ENCODE measurements at places on chromosomes 6 and 20. TPM values are rescaled to one million over a fixed set of nuclear protein-coding genes. Genes with fewer than 3 reads are reported as not detected.

- DNase-seq = no peak
- no peak overlapping the region for H3K4me3 ChIP-seq
- peaks cover 14% of the 10 kb centered on the region for H3K4me1 ChIP-seq
- no peaks in the 10 kb centered on the region for H3K36me3 ChIP-seq
- no peak overlapping the region for H3K27ac ChIP-seq
These were observed 129.4 kb downstream of the LY86 start for GRCh38 chr6:6717953-6718352.

GRCh38 chr6:156790711-156791319 is 13.6 kb downstream of the ARID1B start:
- no peak overlapping the region for H3K4me3 ChIP-seq
- H3K36me3 ChIP-seq = no peaks in the 10 kb centered on the region
- H3K4me1 ChIP-seq = peaks cover 33% of the 10 kb centered on the region
- no peak overlapping the region for H3K27ac ChIP-seq
- H3K27me3 ChIP-seq = no peaks in the 10 kb centered on the region
- no peak for DNase-seq

DNA sequence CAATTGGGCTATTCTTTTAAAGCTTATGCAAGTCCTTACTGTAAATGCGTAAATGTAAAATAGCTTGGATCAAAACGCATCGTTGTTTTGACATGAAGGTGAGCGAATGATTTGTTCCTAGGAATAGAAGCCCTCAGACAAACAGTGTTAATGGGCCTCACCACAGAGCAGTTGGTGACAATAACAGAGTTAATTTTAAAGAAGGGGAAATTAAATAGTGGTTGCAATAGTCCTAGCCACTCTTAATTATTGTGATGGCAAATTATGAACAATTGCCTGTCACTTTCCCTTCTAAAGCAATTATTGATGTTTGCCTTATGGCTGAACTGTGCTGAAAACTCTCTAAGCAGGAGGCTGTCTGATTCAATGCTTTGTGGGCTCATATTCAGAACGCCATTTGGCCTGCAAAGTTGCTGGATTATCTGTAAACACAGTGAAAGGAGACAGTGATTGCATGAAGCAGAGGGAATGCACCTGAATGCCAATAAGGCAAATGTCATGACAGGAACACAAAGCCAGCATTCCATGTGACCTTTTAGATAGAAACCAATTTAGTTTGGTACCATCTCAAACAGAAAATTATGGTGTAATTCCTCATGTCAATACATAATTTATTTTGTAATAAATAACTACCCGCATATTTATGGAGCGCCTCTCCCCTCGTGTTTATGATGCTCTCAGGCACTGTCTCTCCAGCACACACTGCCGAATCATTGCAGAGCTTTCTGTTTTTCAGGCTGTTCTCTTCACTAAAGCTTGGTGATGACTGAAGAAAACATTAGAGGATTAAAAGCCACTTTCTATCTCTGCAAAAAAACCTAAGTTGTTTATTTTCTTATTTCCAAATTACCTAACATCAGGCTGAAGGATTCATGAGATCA is 387.5 kb downstream of the HACE1 start:
- H3K27ac ChIP-seq = no peak overlapping the region
- no peaks in the 10 kb centered on the region for H3K27me3 ChIP-seq
- no peaks in the 10 kb centered on the region for H3K36me3 ChIP-seq
- DNase-seq = no peak
- no peak overlapping the region for H3K4me3 ChIP-seq

The CUTA gene
- 223 TPM for total RNA-seq

DNA sequence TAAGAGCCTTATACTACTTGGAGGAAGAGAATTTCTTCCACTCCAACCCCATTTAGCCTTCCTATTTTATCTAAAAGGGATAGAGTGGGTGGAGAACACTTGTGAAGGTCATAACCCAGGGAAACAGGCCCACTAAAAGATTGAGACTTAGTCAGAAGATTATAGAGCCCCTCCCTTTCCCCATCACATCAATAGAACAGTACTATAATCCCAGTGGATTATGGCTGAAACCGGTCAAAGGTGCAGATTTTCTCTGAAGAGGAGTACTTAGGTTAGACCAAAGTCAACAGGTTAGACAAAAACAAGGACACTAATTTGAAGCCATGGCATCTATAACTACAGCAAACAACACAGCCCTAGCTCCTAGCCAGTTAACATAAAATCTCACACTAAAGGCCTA is 330.9 kb upstream of the NOX3 start:
- no peak overlapping the region for H3K27ac ChIP-seq
- peaks cover 7% of the 10 kb centered on the region for H3K4me1 ChIP-seq
- H3K36me3 ChIP-seq = no peaks in the 10 kb centered on the region
- no peak overlapping the region for H3K4me3 ChIP-seq

DNA sequence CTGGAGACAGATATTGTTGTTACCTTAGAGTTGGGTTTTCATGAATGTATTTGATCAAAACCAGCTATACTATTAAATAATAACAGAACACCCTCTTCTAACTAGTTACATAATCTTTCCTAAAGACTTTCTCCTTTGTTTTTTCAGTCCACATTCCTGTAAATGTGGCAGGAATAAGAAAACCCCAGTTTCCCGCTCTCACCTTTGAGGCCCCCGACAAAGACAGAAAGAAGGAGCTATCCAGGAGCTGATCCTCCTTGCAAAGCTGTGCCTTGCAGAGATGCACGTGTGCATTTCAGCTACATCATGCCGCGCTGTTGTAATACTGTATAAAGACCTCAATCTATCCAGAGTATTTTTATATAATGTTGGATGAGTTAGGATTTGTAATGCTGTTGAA is 102.7 kb downstream of the SLC22A3 start:
- no peaks in the 10 kb centered on the region for H3K36me3 ChIP-seq
- H3K27me3 ChIP-seq = peaks cover 39% of the 10 kb centered on the region
- H3K4me3 ChIP-seq = no peak overlapping the region
- DNase-seq = no peak
- no peaks in the 10 kb centered on the region for H3K4me1 ChIP-seq
- H3K27ac ChIP-seq = no peak overlapping the region

The OR2B6 gene
- 0.32 TPM for total RNA-seq

The LY6G6D gene
- not detected for total RNA-seq

The DEFB125 gene
- not detected for total RNA-seq

DNA sequence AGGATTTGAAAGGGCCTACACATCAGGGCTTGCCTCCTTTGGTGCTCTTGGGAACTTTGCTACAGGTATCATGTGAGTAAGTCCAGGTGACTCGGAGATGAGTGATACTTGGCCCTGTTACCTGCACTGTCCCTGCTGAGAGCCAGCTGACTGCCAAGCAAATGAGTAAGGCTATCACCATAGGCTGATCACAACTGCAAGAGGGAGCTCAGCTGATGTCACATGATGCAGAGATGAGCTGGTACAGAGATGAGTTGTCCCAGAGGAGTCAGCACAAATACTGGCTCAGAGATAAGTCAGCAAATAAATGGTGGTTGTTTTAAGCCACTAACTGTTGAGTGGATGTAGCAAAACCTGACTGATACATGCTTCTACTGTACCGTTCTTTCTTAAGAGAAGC is 41.4 kb downstream of the LAMP5 start:
- no peak for DNase-seq
- H3K27ac ChIP-seq = no peak overlapping the region
- no peaks in the 10 kb centered on the region for H3K4me1 ChIP-seq

- peaks cover 10% of the 10 kb centered on the region for H3K36me3 ChIP-seq
- peak overlapping the region; percentile 31 for H3K27ac ChIP-seq
- H3K4me3 ChIP-seq = no peak overlapping the region
- H3K27me3 ChIP-seq = no peaks in the 10 kb centered on the region
- DNase-seq = peak; percentile 83
These were observed 60.9 kb downstream of the RPRD1B start for GRCh38 chr20:38094373-38094891.

GRCh38 chr6:79687759-79688158 is 56.6 kb downstream of the SH3BGRL2 start:
- H3K4me1 ChIP-seq = peaks cover 13% of the 10 kb centered on the region
- H3K4me3 ChIP-seq = no peak overlapping the region
- no peak overlapping the region for H3K27ac ChIP-seq
- no peak for DNase-seq

DNA sequence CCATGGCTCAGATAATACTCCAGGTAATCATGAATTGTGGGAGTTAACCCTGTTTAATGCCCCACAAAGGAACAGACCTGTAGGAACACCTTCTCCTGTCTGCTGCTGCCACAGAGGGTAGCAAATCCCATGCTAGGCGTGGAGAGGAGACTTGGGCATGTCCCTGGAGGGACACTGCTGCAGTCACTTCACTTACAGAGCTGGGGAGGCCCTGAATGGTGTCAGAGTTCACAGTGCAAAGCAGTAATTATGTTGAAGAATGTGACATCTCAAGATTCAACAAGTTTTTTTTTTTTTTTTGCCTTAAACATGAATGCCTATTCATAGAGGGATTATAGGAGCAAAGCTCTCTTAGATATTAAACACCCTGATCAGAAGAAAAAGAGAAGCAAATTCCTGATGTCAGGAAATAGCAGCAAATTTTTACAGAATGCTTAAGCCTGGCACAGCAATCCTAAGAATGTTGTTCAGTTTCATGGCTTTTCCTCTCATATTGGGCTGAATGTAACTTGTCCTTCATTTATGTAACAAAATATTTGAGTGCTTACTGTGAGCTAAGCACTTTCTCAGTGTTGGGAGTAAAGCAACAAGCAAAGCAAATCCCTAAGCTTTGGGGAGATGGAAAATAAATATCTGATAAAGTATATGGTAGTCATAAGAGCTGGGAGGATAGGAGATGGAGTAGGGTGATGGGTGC is 45.0 kb downstream of the CARMIL1 start:
- no peak overlapping the region for H3K4me3 ChIP-seq
- H3K27ac ChIP-seq = no peak overlapping the region
- no peaks in the 10 kb centered on the region for H3K36me3 ChIP-seq
- H3K27me3 ChIP-seq = no peaks in the 10 kb centered on the region
- H3K4me1 ChIP-seq = peaks cover 6% of the 10 kb centered on the region

- H3K27ac ChIP-seq = peak within 1 kb of the TSS; percentile 80
- no peaks in the 10 kb centered on the region for H3K36me3 ChIP-seq
- peaks cover 5% of the 10 kb centered on the region for H3K4me1 ChIP-seq
- H3K4me3 ChIP-seq = peak within 1 kb of the TSS; percentile 89
- peaks cover 14% of the 10 kb centered on the region for H3K27me3 ChIP-seq
These were observed at the start of gene TXNDC5 for GRCh38 chr6:7910654-7911344. TXNDC5 (minus strand) TSS chr6:7910788; CDS start chr6:7910776, 12 bp downstream.

DNA sequence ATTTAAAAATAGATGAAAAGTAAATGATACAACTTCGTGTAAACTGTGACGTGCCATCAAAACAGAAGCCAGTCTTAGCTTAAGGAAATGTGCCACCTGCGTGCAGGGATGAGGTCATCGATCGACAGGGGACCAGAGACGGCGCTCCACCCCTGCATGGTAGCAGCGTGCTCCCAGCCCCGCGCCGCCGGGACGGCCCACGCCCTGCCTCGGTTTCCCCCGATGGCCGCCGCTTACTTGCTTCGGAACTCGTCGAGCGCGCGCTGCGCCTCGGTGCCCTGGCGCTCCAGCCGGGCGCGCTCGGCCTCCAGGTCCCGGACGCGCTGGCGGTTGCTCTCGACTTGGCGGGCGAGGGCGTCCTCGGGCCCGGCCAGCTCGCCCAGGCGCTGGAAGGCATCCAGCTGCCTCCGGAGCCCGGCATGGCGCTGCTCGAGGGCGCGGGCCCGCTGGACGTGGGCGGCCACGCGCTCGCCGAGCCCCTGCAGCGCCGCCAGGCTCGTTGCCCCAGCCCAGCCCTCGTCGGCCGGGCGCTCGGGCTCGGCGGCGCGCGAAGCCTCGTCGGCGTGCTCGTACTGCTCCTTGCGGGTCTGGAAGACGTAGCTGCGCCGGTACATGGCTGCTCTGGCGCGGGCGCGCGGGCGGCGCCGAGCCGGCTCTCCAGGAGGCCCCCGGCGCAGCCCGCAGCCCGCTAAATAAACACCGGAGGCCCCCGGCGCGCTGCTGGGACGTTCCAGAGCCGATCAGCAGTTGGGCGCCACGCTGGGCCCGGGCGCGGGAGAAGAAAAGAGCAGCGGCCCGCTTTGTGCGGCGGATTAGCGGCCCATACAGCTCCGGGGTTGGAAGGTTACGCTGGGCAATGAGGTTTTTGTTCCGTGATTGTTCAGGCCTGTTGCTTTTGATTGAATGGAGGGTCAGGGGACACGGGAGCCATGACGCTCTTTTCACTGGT is at the start of gene BFSP1:
Gene BFSP1 (minus strand): TSS at position 664 of the 949 bp plus-strand sequence. CDS start 50 bp downstream, at position 614.
- peaks cover 23% of the 10 kb centered on the region for H3K4me1 ChIP-seq
- peak within 1 kb of the TSS; percentile 57 for H3K4me3 ChIP-seq
- no peaks in the 10 kb centered on the region for H3K27me3 ChIP-seq
- H3K36me3 ChIP-seq = no peaks in the 10 kb centered on the region
- peak; percentile 79 for DNase-seq
- H3K27ac ChIP-seq = peak within 1 kb of the TSS; percentile 88

DNA sequence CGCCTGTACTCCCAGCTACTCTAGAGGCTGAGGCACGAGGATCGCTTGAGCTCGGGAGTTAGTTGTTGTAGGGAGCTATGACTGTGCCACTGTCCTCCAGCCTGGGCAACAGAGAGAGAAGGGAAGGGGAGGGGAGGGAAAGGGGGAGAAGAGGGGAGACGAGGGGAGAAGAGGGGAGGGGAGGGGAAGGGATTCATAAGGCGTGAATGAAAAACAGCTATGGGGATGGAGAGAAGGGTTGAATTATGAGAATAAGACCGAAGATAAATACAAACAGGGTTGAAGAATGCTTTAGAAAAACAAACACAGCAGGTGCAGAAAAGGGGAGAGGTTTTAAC is 106.0 kb downstream of the TRIM27 start:
- peak; percentile 57 for DNase-seq
- H3K4me1 ChIP-seq = no peaks in the 10 kb centered on the region
- H3K27ac ChIP-seq = no peak overlapping the region
- peak overlapping the region; percentile 46 for H3K4me3 ChIP-seq
- H3K36me3 ChIP-seq = no peaks in the 10 kb centered on the region

The RNF8 gene
- 28.5 TPM for total RNA-seq

DNA sequence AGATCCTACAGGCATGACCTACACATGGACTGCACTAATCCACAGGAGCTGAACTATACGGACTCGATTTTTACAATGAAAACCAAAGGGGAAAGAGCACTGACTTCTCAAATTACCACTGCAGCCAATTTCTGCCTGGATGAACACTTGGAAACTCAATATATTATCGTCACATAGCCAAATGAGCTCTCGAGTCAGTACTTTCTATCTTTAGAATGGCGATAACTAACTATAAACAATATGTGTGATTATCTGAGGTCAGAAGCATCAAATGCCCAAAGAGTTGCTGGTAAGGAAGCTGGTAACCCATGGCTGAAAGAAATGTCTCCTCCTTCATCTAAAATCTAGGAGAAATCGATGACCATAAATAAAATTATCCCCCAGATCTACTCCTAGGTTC is 86.7 kb downstream of the KIF16B start:
- no peak overlapping the region for H3K27ac ChIP-seq
- no peaks in the 10 kb centered on the region for H3K4me1 ChIP-seq
- H3K27me3 ChIP-seq = no peaks in the 10 kb centered on the region
- H3K4me3 ChIP-seq = no peak overlapping the region
- DNase-seq = no peak

DNA sequence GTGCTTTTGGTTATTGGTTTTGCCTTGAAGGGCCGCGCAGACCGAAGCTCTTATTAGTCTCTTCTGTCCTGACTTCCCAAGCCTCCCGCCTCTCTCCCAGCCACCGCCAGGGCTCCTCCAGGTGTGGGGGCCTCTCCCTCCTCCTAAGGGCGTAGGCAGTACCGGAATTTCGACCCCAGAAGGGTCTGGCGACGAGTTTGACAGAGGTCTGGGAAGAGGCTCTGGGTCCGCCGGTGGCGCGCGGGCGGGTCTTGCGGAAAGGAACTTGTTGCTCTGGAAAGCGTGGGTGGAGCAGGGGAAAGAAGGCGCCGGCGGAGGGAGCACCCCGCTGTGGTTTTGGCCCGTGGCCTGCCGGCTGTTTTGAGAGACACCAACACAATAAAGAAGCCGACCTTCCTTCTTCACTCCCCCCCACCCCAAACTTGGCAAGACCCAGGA is 1.8 kb downstream of the PCSK2 start:
- peak; percentile 95 for DNase-seq
- H3K4me3 ChIP-seq = peak overlapping the region; percentile 78
- no peaks in the 10 kb centered on the region for H3K27me3 ChIP-seq
- H3K4me1 ChIP-seq = peaks cover 29% of the 10 kb centered on the region
- peak overlapping the region; percentile 79 for H3K27ac ChIP-seq
- H3K36me3 ChIP-seq = peaks cover 29% of the 10 kb centered on the region
